ENCODE measurements at places on chromosomes 11 and 22.
A peak's percentile ranks its signal among the peaks of the same experiment; 100 is the strongest.

DNA sequence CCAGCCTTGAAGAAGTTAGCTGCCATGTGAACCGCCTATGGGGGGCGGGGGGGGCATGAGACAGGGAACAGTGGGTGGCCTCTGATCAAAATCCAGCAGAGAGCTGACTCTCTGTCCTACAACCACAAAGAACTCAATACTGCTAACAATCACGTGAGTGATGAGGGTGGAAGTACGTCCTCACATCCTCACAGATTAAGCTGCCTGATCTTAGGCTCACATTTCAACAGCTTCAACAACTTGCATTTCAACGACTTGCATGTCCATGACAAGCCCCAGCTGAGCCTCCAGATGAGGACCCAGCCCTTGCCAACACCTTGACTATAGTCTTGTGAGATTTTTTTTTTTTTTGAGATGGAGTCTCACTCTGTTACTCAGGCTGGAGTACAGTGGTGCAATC, 51.6 kb downstream of the CLMP start:
- DNase-seq = no peak

DNA sequence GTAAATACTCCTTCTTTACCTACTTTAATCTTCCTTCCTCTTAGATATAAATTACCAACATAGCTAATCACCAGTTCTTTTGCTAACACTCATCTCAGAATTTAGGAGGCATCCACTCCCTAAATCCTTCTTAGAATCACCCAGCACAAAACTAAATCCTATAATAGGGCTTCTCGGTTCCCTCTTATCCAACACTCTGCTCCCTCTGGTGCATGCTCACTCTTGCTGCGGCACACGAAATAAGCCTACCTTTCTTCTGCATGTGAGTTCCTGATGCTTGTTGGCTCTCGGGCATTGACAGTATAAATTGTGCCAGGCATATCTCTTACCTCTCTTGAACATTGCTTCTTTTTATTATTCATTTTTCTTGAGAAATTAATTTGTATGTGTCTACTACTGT, 61.0 kb downstream of the OR5AK2 start:
- DNase-seq = no peak

- no peak for DNase-seq
These were observed 32.9 kb downstream of the RPS6KA4 start for GRCh38 chr11:64391839-64392238.

DNA sequence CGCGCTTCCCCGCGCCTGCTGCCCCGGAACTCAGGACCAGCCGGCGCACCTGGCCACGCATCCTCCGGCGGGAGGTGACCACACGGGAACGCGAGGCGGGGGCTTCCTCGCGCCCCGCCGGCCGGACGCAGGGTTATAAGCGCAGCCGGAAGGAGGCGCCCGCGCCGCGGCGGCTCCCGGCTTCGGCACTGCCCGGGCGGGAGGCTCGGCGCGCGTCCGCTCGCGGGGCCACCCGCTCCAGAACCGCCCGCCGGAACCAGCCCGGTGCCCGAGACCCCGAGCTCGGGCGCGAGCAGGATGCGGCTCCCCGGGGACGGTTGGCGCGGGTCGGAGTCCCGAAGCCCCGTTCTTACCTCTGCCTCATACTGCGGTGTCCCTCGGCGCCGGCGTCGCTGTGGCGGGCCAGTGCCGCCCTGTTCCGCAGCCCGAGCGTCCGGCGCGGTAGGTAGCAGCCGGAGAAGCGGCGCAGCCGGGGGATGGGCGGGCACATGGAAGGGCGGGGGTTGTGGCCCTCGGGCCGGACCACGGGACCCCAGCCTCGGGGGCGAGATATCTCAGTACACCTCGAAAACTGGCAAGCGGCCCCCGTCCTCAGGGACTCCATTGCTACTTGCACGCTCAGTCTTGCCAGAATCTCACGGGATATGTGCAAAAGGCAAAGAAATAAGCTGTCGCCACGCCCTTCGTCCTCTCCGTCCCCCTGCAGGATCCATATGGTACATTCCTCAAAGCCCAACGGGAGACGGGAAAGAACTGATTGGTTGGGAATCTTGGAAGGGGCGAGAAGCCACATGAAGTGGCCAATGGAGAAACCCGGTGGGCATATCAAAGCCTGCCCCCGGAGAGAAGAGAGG, 23.1 kb downstream of the MICAL3 start:
- peak; percentile 97 for DNase-seq

- DNase-seq = peak; percentile 59
These were observed 1.5 kb downstream of the MAFF start for GRCh38 chr22:38203090-38203810.

- DNase-seq = no peak
These were observed 710.9 kb upstream of the FAT3 start for GRCh38 chr11:91513734-91514133.

DNA sequence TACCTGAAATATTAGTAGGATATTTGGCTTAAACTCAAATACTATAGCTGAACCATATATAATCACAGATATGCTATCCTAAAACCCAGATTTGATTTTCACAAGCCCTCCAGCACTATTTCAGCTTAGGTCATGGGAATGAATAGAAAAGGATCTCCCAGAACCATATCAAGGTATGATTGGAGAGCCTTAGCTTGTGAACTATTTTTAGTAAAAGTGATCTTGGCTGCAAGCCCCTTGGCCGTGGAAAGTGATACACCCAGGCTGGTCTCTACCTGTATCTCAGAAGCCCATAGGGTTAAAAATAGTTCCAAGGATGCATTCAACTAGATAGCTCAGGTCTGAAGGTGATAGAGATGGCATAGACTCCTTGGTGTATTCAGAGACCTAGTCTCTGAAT, 9.7 kb downstream of the KIF18A start:
- no peak for DNase-seq

GRCh38 chr11:116997071-116997470, 101.2 kb downstream of the SIK3 start:
- no peak for DNase-seq

DNA sequence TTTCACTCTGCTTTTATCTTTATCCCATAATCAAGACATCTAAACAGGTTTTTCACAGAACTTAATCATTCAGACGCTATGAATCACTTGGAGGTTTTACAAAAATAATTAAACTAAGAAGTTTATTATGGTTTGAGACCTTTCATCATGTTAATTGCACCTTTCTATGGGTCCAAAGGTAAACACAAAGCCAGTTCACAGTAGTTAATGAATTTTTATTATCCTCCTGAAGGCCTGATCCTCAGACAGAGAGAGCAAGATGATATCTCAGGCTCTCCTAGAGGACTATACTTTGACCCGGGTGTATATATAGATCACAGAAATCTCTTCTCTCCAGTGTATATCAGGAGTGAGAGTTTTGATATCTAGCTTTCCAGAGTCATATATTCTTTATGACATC, 1044.3 kb upstream of the RAG2 start:
- DNase-seq = no peak

- no peak for DNase-seq
These were observed 42.5 kb upstream of the CEP126 start for GRCh38 chr11:101872171-101872882.

DNA sequence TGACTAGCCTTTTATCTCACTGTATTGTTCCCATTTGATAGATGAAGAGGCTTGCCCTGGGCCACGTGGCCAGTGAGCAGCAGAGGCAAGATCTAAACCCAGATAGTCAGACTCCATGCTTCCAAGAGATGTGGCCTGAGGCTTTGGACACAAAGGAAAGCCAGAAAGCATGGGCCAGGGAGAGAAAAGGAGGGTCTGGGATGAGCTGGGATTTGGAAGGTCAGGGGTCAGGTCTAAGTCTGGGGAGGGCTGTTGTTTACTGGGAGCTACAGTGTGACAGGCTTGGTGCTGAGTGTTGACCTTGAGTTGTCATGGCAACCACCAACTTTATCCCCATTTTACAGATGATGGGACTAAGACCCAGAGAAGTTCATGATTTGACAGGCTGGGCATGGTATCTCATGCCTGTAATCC, 2.1 kb downstream of the SLC35E4 start:
- no peak for DNase-seq

GRCh38 chr22:19524170-19525115, at the start of gene CLDN5:
Gene CLDN5 (minus strand): TSS chr22:19524410. CDS start chr22:19524255, 155 bp downstream.
- DNase-seq = no peak

DNA sequence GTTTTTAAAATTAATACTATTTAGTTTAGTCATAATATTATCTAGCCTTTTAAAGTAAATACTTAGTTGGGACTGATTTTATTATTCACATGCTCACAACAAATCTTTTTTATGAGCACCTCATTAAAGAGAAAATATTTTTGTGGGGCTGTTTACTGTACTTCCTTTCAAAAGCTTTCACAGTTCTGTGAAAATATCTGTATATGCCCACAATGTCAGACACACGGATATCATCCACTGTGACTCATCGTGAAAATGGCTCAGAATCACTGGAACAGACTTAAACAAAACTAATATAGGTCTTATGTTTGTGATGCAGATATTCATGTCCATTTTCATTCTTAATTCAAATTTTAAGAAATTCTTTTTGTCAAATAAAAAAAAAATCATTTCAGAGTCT, 305.2 kb downstream of the RAB38 start:
- DNase-seq = no peak

GRCh38 chr22:38940811-38941384, 16.5 kb upstream of the APOBEC3A start:
- no peak for DNase-seq

GRCh38 chr22:27560781-27561180, 240.8 kb downstream of the MN1 start:
- no peak for DNase-seq
